ENCODE measurements at places on chromosomes 16 and 17.

GRCh38 chr17:15238057-15238456 lies 27.1 kb downstream of the PMP22 start:
- DNase-seq, result no peak

DNA sequence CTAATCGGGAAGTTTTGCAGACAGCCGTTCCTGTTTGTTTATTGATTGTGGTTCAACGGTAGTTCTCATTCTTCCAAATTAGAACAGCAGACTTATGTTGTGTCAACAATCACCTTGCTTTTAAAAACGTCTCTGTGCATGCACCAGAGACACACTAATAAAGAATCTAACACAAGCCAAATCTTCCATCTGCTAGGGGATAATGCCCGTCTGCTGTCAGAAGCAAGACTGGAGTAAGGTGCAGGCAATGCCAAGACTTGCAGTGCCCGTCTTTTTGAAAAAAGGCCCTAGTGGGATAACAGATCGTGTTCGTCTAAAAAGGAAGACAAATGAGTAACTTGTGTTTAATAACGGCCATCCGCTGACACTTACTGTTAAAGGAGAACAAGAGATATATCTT lies 158.4 kb downstream of the KCNJ2 start:
- no peak for DNase-seq

DNA sequence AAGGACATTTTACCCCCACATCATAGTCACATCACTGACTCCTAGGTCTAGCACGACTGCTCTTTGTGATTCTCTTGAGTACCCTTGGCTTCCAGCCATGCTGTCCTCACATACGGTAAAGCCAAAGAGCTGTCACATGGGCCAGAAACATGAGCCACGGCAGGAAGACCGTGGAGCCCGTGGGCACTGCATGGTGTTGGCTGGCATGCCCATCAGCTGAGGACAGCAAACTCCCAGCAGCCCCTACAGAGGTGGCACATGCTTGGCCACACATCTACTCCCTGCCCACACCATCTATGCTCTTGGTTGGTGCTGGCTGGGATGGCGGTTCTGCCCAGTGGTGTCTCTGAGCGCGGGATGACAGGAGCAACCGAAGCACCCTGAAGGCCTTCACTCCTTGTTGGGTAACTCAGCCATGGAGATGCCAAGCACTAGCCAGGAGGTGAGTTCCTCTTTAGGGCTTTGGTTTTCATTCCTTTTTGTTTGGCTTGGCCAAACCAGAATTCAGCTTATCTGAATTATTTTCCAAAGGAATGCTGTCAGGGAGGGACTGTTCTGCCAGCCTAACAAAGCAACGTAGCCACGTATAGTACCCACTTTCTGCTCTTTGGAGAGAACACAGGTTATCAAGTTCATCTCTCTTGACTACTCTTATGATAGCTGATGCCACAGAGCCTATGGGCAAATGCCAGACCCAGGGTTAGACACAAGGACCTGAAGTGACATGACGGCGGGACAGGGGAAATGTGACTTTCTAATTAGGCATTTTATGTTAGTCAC lies 10.0 kb downstream of the TNFAIP1 start:
- DNase-seq, result no peak

- DNase-seq, result no peak
Observed at GRCh38 chr16:14389359-14389758, 240.7 kb downstream of the PARN start.

GRCh38 chr17:29880031-29880430 lies 50.0 kb downstream of the SSH2 start:
- no peak for DNase-seq

DNA sequence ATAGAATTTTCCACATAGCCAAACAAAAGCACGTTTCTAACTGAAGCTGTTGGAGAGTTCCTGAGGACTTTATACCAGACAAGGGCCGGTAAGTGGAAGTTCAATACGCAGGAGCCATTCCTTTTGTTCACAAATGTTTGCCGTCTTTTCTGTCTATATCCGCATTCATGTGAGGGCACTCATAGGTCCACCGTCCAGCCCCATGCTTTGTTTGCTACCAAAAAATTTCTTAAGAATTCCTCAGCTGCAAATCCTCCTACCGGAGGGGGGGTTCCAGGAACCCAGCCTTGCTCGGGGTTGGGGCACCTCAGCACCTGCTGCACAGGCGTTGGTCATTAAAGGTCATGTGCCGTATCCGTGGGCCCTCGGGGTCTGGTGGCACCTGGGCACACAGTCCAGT lies 276.8 kb downstream of the SEC14L1 start:
- no peak for DNase-seq

DNA sequence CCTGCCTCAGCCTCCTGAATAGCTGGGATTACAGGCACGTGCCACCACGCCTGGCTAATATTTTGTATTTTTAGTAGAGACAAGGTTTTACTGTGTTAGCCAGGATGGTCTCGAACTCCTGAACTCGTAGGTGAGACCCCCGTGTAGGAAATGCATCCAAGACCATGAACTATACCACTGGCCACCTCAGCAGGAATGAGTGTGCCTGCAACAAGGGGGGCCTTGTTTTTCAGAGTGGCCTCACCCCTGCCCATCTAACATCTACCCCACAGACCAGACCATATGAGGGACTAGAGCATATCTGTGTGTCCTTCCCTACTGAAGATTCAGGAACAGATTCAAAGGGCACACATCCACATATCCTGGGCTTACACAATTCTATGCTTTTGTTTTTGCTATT lies 44.9 kb downstream of the SHISA6 start:
- DNase-seq, result no peak

- DNase-seq, result peak; percentile 48
Observed at GRCh38 chr17:32349503-32349853, 479 bp upstream of the ZNF207 start.

DNA sequence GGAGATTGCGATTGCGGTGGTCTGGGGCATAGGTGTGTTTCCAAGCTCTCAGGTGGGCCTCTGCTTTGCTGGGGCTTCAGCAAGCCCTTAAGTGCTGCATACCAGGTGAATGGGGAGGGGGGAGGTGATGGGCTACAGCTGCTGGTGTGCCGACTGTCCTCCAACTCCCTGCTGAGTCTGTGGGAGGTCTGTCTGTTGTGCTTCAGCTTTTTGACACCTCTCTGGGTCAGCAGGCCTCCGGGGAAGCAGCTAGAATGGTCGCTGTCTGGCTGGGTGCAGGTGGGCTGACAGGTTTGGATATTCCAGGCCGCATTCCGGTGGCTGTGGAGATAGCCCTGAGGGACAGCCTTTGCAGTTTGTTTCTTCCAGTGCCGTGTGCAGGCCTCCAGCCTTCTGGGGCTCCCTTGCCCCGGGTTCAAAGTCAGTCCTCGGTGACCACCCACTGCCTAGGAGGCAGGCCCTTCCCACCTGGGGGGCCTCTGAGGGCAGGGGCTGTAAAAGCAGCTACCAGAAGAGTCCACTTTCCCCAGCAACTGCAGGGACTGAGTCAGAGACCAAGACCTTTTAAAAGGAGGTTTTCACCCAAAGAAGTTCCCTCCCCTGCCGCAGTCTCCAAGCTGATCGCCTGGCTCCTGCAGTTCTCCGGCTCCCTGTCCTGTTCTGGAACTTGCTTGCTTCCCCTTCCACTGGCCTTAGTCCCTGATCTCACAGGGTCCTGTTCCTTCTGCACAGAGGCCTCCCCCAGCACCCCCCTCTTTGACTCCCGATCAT lies 2.0 kb upstream of the TTYH2 start:
- no peak for DNase-seq

DNA sequence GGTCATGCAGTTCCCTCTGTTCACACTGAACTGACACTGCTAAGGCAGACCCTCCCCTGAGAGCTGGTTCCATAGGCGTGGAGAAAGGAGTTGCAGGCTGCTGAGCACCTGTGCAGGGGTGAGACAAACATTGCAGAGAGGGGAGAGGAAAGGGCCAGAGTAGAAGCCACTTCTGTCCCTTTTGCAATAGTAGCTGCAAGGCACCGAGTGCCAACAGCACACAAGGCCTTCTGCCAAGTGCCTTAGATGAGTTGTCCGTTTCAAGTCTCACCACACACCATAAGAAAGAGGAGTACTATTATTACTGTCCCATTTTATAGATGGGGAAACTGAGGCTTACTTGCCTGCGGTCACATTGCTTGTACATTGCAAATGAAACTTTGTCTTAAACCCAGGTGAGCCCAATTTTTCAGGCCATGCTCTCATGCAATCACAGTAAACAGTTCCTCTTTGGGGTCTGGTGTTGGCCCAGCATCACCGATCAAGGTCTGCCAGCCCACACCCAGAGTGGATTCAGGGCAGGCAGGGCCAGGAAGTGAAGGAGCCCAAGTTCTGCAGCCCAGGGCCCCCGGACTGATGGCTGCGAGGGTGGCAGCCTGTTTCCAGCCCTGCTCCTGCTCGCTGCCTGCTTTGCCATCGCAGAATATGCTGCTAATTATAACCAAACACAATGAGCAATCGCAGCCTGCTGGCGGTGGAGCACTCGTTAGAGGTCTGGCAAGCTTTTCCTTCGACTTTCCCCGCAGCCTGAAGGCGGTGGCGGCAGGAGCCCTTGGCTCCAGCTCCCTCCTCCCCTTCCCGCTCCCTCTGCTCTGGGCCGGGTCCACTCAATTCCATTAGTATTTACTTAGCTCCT lies 36.8 kb upstream of the DYNLL2 start:
- no peak for DNase-seq

GRCh38 chr17:40100419-40100668 lies at the start of gene NR1D1:
TSS of gene NR1D1 (minus strand) at chr17:40100589. CDS start at chr17:40100094, 495 bp downstream.
- no peak for DNase-seq

DNA sequence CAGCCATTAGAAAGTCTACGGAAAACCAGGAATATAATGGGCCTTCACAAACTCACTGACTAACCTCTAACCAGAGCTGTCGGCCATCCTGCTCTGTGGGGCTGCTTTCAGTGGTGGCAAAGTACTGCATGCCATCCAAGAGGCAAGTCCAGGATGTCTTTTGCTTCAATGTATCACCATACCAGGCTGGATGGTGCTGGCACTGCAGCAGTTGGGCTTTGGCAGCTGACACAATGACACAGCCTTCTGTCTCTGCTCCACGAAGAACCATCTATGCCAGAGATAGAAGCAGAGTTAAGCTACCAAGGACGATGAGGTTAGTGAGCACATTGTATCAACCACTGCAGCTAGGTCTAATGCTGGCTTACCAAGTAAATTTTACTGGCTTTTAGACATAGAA lies 9.7 kb upstream of the RSKR start:
- DNase-seq, result no peak

- DNase-seq, result no peak
Observed at GRCh38 chr17:13759518-13760335, 158.0 kb upstream of the HS3ST3A1 start.

DNA sequence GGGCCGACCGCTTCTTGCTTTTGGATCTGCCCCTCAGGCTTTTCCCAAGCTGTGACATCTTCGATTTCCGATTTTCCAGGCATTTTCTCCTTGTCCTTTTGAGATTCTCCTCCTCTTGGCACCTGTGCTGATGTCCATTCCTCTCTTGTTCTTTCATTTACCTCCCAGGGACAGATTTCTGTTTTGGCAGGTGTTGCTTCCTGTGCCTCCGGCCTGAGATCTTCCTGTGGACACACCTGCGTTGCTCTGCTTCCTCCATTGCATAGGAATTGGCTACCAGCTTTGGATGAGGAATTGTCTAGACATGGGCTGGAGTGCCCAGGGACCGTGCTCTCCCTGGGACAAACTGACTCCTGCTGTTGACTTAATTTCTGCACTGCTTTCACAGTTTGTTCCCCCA lies 15.1 kb downstream of the GPR179 start:
- DNase-seq, result no peak

DNA sequence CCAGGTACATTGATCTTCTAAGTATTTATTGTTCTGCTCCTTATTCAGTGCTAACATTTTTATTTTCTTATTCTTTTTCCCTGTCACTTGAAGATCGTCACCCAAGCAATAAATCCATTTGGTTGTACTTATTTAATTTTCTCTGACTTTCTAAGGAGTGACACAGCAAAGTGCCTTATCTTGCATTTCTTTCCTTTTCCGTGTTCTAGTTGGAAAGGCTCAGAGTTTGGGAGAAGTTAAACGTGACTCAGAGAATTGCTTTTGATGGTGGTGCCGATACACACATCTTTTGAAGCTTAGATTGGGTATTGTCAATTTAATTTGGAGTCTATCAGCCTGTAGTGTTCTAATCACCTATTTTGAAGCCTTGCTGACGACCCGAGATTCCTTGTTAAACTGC lies 72.0 kb downstream of the PITPNC1 start:
- no peak for DNase-seq

DNA sequence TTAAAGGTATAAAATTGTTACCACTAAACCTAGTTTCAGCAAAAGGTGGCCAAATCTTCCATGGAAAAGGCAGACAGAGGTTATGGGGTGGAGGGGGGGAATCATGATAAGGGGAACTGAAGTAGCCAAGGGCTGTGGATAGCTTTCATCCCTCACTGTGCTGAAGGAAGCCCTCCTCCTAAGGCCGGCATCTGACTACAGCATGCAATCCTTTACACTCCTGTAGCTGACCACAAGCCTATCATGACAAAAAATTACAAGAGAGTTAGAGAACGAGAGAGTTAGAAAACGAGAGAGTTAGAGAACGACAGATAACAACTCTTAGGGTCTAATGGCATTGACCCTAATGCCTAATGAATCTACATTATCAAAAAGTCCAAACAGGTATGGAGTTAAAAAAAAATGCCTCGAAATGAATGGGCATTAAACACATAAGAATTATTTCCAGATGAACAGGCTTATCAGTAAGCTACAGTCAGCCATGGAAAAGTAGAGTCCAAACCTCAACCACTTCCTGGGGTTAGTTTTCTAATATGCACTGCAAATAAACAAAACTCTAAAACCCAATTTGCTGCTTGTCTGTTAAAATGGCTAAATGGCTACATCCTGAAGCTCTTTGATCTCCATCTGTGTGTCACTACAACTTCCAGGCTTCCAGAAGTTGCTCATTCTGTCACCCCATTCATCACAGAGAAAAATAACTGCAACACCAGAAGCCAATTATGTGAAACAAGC lies 29.7 kb downstream of the DUSP14 start:
- no peak for DNase-seq

DNA sequence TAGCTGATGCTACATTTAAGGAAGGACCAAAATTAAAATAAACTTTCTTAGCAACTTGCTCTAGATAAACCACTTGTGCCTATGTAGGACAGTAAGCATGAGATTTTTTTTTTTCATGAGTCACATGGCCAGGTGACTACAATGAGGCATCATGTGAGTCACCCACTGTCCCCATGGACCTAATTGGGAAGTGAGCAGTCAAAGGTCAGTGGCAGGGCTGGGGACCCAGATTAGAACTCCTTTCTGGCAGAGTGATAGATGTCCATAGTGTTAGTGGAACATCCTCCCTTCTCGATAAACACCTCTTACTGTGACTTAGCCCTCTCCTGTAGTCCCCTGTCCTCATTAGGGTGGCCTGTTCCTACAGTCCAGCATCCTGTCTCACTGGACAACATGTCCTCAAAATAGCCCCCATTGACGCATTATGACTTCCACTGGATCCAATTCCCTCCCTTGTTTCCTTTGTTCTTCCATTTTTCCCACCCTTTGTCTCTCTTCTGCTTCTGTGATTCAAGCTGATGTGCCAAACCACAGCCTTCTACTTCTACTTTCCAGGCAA lies 12.4 kb downstream of the ITGB3 start:
- DNase-seq, result no peak

- no peak for DNase-seq
Observed at GRCh38 chr16:73058221-73058615, 10.3 kb upstream of the ZFHX3 start.

Data from activated CD8-positive, alpha-beta memory T cell treated with anti-CD3 and anti-CD28 coated beads, Interleukin-2, amount 10 ng/mL, durations not matched to agents 7 days and 5 days (primary cell).